Activated CD4-positive, CD25-positive, alpha-beta regulatory T cell (primary cell): ENCODE measurements at places on chromosomes 4 and X.

GRCh38 chr4:182240161-182241130 lies 2.8 kb upstream of the TENM3 start:
- no peak for DNase-seq

GRCh38 chr4:105147553-105148161 lies 981 bp downstream of the TET2 start:
- no peak for DNase-seq

GRCh38 chr4:178481564-178481963 lies 1039.3 kb upstream of the AGA start:
- no peak for DNase-seq

- DNase-seq = no peak
These were observed 145.4 kb downstream of the FNIP2 start for GRCh38 chr4:158914218-158914617.

- no peak for DNase-seq
These were observed 24.2 kb downstream of the RASSF6 start for GRCh38 chr4:73596001-73596400.

GRCh38 chr4:183637461-183637860 lies 21.5 kb downstream of the RWDD4 start:
- DNase-seq = no peak

DNA sequence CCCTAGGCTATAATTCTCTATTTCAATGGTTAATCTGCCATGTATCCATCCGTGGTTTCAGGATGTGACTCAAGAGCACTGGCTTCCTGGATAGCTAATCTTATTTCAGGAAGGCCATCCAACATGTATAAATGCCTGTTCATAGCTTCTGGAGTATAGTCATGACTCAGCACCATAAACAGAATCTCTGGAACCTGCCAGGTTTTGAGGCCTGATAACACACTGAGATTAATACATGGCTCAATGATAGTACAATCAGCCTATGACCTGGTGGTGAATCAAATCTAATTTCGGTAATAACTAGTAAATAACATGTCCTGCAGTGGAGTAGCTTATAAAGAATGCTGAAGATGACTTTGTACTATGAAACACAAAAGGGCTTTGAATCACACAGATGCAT lies 5.7 kb upstream of the IL13RA2 start:
- no peak for DNase-seq

DNA sequence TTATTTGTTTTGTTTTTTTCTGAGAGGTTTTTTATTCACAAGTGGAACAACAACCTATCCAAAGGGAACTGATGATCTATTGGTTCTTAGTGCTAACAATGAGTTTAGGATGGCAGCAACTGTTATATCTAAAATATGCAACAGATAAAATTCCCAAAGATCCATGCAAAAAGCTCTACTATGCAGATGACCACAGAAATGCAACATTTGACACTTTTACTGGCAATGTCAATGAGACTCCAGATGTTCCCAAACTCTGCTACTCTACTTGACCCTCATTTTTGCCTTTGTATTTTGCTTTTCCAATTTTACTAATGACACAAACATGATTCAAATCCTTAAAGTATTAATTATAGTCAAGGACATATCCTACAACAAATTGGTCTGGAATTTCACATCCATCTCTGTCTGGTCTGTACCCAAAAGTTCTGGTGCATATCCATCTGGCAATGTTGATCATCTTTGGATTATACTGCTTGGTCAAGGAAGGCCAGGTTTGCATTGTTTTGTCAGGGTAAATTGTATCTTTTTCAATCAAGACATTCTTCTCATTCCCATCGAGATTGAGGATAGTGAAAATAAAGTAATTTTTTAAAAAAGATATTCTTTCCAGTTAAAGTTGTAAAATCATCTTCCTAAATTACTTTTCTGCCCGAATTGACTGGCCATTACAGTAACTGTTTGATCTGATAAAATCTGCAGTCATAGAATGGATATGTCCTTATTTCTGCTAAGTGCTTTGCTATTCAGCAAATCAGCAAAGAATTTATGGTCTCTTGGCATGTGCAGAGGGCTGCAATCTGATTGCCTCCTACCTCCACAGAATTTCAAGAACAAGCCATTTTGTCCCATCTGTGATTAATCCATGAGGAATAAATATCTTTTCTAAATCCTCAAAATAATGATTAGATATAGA lies 73.6 kb downstream of the FGFBP1 start:
- no peak for DNase-seq

DNA sequence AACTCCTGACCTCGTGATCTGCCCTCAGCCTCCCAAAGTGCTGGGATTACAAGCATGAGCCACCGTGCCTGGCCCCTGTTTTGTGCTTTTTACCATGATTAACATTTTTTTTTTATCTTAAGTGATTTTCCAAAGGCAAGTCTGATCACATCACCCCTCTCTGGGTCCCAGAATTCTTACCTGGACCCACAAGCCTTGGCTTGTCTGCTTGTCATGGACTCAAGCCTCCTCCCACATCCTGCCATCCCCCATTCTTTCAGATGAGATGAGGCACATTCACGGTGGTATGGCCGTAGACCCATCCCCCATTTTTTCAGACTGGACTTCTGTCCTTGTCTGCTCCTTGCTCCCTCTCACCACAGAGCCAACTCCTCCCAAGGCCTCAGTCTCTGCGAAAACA lies 55.3 kb downstream of the APLN start:
- no peak for DNase-seq

DNA sequence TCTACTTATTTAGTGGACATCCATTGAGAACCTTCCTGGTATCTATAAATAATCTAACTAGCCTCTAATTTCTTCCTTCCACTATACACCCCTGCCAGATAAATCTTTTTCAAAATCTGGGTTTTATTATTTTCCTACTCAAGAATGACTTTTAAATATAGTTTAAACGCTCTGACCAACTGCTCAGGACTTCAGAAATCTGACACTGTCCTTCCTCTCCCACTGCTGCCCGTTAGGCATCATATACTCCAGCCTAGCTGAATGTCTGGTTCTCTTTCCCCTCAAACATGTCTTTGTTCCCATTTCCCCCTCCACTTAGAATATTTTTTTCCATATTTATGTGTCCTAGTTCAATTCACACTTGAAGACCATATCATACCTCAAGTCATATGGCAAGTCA lies 35.2 kb upstream of the CBLL2 start:
- DNase-seq = no peak

GRCh38 chr4:152659806-152660205 lies 20.0 kb downstream of the TMEM154 start:
- no peak for DNase-seq

DNA sequence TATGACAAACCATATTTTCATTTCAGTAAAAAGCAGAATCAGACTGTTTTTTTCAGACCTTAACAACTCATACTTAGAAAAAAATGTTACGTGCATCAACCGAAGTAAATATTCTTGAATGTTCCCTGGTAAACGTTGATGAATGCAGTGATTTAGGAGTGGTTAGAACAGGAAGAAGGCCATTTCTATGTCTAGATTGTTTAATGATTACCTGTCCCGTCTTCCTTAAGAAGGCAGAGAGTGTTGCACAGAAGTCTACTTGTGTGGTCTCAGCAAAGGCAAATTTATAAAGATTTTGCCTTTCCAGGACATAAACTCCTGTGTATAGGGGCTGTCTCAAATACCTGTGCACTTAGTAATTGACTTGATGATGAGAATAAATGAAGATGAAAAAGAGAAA lies 134.5 kb downstream of the MGST2 start:
- DNase-seq = no peak

DNA sequence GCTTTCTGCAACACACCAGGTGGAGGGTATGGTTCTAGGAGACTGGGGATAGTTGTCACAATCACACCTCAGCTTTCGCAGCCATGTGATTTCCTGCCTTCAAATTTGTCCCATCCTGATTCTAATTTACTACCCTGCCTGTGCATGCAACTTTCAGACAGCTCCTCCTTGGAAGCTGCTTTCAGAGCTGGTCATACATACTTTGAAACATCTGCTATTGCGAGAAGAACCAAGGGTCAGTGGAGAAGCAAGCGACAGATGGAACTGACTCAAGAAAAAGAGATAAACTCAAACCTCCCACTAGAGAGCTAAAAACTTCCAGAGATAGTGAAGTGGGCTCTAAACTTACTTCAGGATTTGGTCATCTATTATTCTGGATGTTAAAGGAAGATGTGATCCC lies 381.7 kb upstream of the FGF13 start:
- no peak for DNase-seq

GRCh38 chrX:121106484-121107235 lies 59.2 kb downstream of the GLUD2 start:
- DNase-seq = no peak

DNA sequence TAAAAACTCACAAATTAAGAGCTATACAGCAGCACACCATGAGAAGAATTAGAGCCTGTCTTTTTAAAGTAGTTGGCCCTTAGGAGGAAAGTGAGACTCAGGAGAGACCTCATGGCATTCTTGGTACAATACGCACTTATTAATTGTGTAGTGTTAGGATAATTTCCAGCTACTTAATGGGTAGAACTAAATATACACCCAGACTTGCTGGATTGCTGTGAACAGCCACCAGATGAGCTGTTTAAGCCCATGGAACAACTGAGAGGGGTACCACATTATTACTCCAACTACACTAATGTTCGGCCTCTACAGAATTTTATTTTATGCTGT lies 13.6 kb downstream of the MFAP3L start:
- DNase-seq = no peak

DNA sequence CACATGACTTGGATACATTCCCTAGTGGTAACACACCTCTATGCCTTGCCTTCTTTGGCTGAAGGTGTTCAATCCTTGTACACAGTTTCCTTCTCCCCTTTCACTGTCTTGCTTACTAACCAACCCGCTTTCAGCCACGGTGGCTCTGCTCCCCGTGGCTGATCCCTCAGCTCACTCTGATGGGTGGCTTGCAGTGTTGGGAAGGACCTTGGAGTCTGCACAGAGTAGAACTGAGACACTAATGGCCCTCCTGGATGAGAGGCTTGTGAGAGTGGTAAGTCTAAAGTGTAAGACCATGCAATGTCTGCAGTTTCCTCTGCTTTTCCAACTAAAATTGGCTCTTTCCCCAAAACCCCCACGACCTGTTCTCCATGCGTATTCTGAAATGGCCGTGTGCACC lies 46.0 kb upstream of the GNPDA2 start:
- DNase-seq = no peak

GRCh38 chrX:123432361-123433150 lies 248.5 kb downstream of the GRIA3 start:
- DNase-seq = no peak

DNA sequence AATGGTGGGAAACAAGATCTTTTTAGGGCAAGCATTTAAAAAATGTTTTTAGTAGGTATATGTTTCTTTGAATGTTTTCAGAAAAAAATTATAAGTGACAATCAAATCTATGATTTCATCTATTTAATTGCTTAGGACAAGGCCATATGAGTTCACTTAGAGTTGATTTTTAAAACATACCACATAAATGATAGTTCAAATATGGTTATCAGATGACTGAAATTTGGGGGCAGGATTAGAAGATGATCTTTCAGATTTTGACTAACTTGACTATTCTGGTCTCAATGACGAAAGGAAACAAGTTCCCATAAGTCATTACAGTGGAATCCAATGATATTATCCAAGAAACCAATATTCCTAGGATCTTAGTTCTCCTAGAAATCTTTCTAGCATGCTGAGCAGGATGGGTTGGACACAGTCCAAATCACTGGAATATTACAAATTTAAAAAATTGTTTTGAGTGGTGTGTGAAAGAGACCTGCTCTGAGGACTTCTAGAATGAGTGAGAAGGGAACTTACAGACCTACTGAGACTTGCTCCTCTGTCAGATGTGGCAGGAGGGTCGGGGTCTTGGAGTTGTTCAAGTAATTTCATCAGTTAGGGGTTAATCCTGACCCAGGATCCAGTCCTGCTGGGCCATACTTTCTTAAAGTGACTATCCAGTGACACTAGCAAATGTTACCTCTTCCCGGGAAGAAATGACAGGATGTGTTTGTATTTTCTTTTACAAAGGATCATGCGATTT lies 20.0 kb downstream of the RHOH start:
- DNase-seq = no peak

- DNase-seq = no peak
These were observed 96.9 kb downstream of the CLNK start for GRCh38 chr4:10587697-10588096.

DNA sequence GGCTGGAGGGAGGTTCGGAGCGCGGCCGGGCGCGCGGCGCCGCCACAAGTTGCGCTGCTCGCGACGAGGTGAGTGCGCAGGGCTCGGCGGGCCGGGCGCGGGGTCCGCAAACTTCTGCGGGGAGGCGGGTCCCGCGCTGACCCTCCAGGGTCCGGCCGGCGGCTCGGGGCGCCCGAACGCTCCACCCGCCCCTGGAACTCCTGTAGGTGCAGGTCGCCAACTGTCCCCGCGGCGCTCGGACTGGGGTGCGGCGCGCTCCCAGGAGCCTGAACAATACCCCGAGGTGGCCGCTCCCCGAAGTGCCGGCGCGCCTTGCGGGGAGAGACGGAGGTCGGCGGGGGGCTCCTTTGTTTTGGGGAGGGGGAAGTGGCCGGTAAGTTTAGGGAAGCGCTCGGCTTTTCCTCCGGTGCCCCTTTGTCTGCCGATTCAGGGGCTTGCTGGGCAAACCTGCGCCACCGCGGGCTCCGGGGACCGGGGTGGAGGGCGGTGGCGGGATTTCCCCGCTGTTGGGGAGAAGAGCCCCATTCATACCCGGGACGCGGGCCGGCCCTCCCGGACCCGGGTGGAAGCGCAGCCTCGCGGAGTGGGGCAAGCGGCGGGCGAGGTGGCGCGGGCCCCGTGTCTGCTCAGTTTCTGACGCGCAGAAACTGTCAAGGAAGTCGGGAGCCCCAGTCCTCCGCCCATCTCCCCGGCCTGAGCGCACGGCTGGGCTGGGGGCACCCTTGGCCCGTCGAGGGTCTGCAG lies 694 bp downstream of the TBL1X start:
- no peak for DNase-seq

DNA sequence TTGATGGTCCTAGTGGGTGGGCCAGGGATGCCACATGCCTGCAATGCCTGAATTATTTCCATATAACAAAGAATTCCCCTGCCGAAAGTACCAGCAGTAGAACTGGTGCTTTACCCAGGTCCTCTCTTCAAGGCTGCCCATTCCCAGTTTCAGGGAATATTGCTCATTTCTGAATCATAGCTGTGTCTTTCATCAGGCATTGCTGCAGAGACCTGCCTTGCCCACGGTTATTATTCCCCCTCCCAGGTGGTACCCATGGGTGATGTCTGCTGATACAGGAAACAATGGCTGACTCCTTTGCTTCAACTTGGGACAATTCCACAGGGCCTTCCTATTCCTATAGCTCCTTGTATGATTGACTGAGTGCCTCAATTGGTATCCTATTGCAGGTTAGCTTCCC lies 9.7 kb upstream of the IQCM start:
- DNase-seq = no peak
